Kidney glomerular epithelial cell (primary cell): ENCODE measurements at places on chromosomes 1 and 21.

GRCh38 chr1:160030657-160031364, 979 bp downstream of the PIGM start:
- peak; percentile 6 for DNase-seq

GRCh38 chr1:44515416-44515815, 110.4 kb downstream of the RNF220 start:
- no peak for DNase-seq

DNA sequence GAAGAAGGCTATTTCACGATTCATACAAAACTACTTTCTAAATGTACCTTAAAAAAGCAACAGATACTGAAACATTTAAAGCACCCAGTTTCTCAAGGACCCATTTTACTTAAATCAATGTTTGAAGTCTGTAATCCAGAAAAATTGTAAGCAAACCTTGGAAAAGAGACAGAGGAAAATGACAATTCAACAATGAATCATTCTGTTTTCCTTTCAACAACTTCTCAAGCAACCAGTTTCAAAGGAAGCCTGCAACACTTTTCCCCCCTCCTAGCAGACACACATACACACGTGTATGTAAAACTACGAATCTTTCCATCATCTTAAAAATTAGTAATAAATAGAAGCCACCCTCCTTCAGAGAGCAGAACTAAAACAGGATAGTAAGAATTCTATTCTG, 1.2 kb downstream of the RERE start:
- DNase-seq, result peak; percentile 68

DNA sequence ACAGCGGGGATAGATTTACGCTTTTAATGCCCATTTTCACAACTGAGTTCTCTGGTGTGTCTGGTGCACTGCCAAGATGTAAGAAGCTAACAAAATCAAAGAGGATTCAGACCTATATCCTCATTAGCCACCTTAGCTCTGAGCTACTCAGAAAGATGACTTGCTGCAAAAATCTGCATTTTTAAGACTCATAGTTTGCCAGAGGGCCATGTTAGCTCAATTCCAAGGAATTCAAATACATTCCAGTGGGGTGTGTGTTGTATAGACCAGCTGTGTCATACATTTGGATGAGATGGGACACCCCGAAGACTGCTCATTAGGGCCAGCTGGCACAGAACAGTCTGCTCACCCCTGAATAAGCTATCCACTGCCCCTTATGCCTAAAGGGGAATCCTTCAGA, 8.9 kb downstream of the DENND2D start:
- no peak for DNase-seq

DNA sequence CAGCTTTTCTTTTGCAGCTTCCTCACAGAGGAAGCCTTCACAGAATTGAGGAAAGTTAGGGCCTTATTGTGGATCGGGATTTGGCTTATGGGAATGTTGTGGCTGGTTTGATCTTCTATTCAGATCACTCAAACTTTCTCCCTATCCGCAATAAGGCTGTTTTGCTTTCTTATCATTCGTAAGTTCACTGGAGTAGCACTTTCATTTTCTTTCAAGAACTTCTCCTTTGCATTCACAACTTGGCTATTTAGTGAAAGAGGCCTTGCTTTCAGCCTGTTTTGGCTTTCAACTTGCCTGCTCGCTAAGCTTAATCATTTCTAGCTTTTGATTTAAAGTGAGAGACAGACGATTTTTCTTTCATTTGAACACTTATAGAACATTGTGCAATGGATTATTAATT, 181.9 kb upstream of the B3GALT2 start:
- no peak for DNase-seq

DNA sequence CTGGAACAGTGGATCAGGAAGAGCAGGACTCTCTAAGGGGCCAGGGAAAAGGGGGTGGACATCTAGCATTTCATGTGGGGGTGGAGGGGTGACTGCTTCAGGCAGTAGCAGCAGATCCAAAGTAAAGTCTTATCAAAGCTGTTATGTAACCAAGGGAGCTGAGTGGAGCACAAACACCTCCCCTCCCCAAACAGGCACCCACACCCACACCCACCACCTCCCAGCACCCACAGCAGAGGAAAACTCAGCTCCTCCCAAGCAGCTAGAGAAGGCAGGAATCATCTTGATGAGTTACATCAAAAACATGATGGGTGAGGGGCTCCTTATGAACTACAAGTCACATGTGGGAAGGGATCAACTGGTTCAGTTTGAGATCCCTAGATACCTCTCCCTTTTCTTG, 6.0 kb downstream of the DLGAP3 start:
- no peak for DNase-seq

DNA sequence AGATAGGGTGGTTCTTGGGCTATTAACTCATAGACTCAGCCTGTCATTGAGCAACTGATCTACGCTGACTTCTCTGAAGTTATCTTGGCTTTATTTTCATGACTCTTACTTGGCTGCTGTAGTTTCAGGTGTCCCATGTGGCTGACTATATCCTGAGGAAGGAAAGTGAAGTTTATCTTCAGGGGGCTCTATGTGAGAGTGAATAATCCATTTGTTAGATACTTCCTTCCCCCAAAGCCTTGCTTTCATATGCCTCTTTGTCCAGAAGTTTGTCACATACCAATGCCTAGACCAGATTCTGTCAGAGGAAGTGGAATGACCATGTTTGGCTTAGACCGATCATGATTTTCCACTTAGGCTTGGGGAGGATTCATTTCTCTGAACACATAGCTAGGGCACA, 27.9 kb upstream of the C1orf87 start:
- DNase-seq, result no peak
